ENCODE measurements at places on chromosomes 3 and 15.

GRCh38 chr3:70728311-70728710, 415.9 kb upstream of the MDFIC2 start:
- DNase-seq, result no peak

- DNase-seq, result no peak
Measured at GRCh38 chr3:150419076-150419868, 11.2 kb downstream of the TSC22D2 start.

DNA sequence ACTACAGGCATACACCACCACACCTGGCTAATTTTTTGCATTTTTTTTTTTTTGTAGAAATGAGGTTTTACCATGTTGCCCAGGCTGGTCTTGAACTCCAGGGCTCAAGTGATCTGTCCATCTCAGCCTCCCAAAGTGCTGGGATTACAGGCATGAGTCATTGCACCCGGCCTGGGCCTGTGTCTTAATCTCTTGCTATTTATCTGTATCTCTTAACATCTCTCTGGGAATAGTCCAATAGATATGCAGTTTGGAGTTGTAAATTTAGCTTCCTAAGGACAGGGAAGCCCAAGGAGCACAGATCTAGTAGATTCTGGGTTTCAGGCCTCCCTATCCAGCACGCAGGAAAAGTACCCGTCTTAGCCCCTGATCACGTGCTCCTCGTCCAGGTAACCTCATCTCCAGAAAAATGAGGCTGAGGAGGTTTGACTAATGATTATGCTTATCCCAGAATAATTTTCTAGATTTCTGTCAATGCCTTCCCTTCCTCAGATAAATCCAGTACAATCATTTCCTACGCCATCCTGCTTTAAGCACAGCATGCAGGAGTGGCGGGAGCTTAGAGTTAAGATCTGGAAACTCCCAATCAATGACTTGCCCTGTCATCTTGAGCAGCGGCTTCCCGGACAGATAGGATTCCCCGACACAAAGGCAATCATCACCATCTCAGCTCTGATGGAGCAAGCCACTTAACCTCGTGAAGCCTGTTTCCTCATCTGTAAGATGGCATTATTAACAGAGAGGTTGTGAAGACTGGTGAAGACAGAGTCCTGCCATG, 12.3 kb upstream of the CTDSPL start:
- DNase-seq, result no peak

DNA sequence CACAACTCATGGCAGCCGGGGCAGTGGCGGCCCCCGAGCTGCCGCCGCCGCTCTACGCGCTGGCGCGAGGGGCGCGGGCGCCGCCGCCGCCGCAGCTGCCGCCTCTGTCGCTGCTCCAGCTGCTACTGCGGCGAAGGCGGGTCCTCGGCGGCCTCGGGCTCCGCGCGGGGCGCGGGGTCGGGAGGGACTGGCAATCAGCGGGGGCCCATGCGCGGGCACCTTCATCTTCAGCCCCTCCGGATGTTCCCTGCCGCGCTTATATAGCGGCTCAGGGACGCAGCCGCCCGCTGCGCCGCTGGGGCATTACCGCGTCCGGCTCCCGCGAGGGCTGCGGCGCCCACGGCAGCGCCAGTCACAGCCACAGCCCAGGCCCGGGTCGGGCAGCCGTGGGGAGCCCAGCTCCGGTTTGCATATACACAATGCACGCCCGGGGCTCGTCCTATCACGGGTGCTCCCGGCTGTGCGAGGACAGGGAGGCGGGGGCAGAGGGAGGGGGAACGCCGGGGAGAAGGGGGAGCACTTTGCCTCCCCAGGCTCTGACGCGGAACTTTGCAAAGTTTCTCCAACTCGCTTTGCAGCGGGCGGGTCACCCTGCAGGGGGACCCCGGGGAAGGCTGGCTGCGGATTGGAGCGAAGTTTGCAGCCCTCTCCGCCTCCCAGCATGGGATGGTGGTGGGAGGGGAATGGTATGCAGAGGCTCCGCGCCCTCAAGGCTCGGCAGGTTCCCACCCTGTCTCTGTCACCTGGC, at the start of gene VGLL3:
Gene VGLL3, minus strand, starts transcription at position 416 of the 748 bp plus-strand sequence. Its CDS starts 406 bp downstream, at position 10.
- peak; percentile 20 for DNase-seq

DNA sequence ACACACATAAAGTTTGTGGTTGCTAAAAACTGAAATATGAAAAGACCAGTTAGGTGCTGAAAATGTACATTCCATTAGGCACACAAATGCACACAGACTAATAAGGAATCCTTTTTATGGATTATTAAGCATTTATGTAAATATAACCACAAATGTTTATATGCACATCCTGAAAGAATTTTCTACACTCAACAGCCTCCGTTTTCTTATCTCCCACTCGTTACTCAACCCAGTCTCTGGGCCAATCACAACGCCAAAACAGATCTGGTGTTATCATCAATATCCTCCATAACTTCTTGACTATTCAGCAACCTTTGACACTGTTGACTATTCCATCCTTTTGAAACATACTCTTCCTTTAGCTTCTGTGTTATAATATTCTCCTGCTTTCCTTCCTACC, 136.4 kb downstream of the ATP8B4 start:
- no peak for DNase-seq

DNA sequence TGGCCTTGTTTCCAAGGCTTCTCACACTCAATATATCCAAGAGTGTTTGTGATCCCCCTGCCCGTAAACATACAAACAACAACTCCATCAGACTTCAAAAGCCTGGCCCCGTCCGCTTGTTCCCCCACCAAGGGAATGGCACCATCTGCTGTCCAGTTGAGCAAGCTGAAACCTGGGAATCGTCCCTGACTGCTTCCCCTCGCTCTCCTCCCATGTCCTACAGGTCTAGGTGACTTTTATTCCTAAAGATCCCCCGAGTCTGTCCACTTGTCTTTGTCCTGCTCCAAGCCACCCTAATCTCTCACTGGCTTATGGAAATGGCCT, 27.9 kb upstream of the FAM174B start:
- DNase-seq, result peak; percentile 66

GRCh38 chr3:37171144-37171543, 3.2 kb downstream of the LRRFIP2 start:
- DNase-seq, result no peak

DNA sequence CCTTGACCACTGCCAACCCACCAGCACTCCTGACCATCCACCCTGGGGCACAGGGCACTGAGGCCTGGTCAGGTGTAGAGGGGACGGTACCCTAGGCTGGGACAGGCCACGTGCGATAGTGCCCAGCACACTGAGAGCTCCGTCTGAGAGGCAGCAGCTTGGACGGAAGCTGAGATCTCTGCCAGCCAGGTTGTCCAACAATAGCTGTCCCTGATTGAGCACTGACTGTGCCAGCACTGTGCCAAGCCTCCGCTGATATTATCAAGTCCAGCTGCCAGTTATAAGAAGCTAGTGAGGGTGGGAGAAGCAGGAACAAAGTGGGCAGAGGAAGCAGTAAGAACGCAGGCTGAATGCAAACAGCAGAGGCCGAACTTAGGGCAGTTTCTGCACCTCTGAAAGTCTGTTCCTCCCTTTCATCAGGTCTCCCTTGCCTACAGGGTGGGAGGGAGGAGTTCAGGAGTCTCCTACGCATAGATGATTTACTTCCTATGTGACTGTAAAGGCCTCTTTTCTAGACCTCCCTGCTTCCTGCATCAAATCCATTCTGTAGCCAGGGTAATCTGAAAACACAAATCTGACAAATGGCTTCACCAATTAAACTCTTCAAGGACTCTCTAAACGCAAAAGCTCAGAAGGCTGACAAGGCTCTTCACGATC, 29.7 kb downstream of the MRPS11 start:
- no peak for DNase-seq

DNA sequence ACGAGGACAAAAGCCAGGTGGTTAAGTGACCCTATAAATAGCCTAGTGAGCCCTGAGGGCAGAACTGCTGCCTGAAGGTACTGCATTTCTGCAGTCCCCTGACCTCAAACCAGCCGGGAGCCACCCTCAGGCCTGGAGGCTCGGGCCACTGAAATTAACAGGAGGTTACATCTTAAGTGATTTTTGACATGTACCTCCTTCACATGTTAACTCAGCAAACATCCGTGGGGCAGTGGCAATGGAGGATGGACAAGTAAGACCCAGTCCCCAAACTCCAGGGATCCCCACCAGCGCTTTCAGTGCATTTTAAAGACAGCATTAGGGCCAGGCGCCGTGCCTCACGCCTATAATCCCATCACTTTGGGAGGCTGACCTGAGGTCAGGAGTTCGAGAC, 26.2 kb downstream of the PSTPIP1 start:
- DNase-seq, result no peak

- no peak for DNase-seq
Measured at GRCh38 chr15:71251584-71252043, 136.3 kb downstream of the THSD4 start.

Data from SHP77 (cell line).